NCI-H2081 (cell line): ENCODE measurements at places on chromosomes 12 and 14.

DNA sequence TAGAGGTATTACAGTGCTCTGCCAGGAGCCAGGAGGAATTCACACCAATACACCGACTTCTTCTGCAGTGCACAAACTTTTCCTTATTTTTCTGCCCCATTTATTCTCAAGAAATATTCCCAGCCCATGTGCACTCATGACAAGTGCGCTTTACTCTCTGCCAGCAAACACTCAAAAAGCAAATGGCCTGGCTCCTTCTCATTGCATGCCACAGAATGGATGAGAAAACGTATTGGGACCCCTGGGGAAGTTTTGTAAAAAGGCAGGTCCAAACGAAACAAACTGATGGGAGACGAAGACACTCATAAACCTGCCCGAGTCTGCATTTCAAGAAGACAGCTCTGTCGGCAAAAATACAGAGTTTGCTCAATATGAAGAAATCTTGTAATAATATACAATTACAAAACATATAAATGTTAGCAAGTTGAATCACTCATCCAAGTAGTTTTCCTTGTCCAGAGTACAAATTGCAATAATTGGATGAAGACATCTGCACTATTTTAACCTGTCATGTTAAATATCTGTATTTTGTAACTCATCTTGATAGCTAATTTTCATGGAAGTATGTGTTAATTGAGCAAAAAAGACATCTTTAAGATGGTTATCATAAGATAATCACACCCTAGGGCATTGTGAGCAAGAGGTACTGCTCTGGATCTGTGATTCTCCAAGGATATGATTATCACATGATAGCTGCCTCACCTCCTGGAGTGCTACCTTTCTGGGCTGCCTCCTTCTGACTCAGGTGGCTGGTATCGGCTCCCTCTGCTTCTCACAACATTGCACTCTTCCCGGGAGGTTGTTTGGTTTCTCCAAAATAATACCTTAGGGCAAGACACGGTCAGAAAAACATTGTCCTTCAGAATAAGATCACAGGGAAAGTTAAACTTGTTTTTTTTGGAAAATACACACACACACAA lies 260.8 kb upstream of the G2E3 start:
- DNase-seq, result no peak

- no peak for DNase-seq
Measured at GRCh38 chr14:89095036-89095435, 270.6 kb downstream of the TTC8 start.

GRCh38 chr14:54882521-54882920 lies 20.1 kb downstream of the GCH1 start:
- DNase-seq, result no peak

- DNase-seq, result no peak
Measured at GRCh38 chr12:1948883-1949282, 30.4 kb upstream of the CACNA2D4 start.

- DNase-seq, result no peak
Measured at GRCh38 chr14:23951590-23952201, 1.9 kb upstream of the DHRS4 start.

GRCh38 chr12:11758510-11759493 lies 109.3 kb downstream of the ETV6 start:
- DNase-seq, result no peak

- DNase-seq, result peak; percentile 83
Measured at GRCh38 chr12:64673490-64674169, 63.3 kb downstream of the RASSF3 start.
